Liver (tissue), 10 donors: ENCODE measurements at places on chromosomes 16 and 17.

DNA sequence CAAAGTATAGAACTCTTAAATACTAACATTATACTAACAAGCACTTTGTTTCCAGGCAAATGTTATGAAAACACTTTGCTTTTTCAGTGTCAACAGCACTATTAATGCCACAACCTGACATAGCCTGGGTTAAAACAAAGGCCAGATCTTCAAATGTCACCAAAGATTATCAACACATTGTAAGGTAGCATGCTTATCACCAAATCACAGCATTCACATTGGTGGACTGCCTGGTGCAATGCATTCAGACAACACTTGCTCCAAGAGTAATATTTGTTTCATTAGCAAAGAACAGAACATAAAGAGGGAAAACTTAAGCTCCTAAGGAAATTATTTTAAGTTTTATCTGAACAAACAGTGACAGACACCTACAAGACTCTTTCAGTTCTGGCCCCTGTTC is 1361.2 kb downstream of the CDH8 start:
- no peak for DNase-seq

DNA sequence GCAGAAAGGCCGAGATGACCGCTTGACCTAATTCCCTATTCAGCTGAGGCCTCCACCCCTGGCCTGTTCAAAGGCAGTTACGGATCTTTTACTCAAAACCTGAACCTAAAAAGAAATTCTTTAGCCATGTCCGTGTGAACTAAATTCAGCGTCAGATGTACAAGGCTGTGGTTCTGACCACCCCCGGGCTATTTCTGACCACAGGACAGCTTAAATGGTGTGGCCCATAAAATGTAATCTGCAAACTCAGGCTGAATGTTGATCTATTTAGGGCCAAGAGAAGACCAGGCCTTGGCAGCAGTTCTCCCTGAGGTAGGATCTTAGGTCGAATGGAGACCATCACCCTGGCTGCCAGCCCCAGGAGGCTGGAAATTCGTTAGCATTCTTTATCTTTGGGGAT is 485.5 kb downstream of the WWOX start:
- DNase-seq = no peak

DNA sequence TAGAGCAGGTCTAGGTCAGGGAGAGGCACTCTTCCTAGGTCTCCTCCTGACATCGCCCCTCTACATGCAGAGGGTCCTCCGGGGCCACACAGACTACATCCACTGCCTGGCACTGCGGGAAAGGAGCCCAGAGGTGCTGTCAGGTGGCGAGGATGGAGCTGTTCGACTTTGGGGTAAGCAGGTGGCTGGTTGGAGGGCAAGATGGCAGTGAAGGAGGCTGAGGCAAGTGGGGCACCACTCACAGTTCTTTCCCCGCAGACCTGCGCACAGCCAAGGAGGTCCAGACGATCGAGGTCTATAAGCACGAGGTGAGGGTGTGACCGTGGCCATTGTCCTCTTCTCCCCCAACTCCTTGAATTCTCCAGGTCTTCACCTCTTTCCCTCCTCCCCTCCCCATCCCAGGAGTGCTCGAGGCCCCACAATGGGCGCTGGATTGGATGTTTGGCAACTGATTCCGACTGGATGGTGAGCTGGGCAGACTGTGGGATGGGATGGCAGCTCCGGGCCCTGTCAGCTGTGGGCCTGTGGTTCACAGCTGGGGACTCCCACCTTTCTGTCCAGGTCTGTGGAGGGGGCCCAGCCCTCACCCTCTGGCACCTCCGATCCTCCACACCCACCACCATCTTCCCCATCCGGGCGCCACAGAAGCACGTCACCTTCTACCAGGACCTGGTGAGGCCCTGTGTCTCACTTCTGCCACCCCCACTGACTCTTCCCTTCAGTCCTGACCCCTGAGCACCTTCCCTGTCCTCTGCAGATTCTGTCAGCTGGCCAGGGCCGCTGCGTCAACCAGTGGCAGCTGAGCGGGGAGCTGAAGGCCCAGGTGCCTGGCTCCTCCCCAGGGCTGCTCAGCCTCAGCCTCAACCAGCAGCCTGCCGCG is 3.0 kb downstream of the THOC6 start:
- no peak for DNase-seq

DNA sequence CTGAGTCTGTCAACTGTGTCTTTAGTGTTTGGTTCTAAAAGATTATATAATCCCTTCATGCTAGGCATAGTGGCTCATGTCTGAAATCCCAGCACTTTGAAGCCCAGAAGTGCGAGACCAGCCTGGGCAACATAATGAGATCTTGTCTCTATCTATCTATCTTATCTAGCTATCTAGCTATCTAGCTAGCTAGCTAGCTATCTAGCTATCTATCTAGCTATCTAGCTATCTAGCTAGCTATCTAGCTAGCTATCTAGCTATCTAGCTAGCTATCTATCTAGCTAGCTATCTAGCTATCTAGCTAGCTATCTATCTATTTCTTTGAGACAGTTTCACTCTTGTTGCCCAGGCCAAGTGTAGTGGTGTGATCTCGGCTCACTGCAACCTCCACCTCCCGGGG is 43.8 kb downstream of the SPAG9 start:
- no peak for DNase-seq

- DNase-seq = no peak
These were observed 966 bp downstream of the MIEN1 start for GRCh38 chr17:39729280-39729851.

DNA sequence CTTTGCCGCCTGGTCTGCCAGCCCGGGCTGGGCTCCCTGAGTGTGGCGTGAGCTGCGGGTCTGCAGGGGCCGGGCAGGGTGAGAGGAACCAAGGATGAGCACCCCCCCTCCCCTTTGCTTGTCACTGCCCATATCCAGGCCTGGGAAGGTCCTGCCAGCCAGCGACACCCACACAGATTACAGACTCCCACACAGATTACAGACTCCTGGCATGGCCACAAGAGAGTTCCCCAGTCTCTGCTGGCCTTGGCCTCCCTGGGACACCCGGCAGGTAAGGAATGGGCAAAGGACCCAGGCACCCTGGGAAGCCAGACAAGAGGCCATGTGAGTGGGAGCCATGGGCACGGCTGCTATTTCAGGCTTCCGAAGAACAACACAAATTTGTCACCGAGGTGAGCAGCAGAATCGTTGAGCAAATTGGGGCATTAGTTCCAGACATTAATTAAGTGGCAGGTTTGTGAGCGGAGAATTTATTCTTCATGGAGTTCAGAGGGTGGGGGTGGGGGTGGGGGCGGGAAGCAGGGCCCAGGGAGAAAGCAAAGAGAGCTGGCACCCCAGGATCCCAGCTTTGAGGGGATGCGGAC is 41.4 kb downstream of the SRCIN1 start:
- DNase-seq = no peak

DNA sequence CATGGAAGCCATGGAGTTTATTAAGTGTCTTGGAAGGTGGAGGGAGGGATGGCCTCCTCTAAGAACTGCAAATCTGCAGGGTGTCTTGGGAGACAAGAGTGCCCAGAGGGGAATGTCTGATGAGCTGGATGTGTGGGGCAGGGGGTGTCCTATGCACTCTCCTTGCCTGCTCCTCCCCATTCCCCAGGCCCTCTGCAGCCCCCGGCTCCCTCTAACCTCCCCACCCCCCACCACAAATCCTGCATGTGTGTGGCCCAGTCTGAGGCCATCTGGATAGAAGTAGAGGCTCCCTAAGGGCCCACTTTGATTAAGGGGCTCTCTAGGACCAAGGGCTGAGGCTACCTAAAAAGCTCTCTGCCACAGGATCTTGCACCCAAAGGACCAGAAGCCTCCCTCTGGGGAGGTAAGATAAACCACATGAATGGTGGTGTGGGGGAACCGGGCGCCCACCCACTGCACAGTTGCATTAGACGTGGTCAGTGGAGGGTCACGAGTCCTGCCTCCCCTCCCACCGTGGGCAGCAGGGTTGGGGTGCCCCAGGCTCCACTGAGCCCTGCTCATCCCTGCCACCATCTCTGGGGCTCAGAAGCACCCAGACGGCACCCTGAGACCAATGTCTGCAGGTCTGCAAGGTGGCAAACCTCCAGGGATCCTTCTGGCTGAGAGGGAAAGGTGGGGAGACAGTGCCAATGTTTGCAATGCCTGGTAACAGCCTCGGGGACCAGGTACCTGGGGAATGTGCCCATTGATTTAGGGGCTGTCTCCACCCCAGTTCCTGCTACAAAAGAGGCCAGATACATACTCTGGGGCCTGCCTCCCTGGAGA is 618 bp downstream of the AANAT start:
- DNase-seq = no peak

DNA sequence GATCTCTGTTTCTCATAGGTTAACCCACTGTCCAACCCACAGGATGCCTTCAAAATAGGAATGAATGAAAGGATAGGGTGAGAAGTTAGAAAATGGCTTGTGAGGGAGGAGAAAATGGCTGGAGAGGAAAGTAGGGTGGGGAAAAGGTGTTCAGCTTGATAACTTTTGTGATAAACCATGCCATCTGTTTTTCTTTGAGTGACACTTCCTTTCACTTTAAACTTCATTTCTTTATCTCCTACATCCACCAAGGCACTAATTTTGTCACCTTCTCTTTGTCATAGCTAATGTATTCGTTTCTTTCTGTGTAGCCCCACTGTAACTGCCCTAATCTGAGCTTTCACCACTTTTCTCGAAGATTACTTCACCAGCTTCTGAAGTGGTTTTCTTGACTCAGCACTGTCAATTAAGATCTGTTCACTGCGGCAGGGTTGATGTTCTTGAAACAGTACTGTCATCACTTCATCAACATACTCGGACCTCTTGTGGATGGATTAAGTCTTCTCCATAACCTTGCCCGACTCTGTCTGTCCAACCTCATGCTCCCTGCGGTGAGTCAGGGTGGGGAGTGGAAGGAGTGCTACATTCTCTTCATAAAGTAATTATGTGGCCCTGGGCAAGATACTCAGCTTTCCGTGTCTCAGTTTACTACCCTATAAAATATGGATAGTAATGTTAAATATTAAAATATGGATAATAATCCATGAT is 5.5 kb upstream of the KRT10 start:
- DNase-seq = no peak

GRCh38 chr16:30349675-30350074 is 5.4 kb downstream of the CD2BP2 start:
- no peak for DNase-seq

GRCh38 chr16:25012525-25012991 is 2.6 kb downstream of the ARHGAP17 start:
- no peak for DNase-seq

GRCh38 chr16:9761870-9762269 is 420.4 kb downstream of the GRIN2A start:
- no peak for DNase-seq

GRCh38 chr17:61376931-61377838 is 22.5 kb upstream of the TBX2 start:
- no peak for DNase-seq

- DNase-seq = no peak
These were observed 35.1 kb upstream of the IL34 start for GRCh38 chr16:70611224-70611598.

- no peak for DNase-seq
These were observed 242.1 kb downstream of the MSI2 start for GRCh38 chr17:57498443-57498842.

DNA sequence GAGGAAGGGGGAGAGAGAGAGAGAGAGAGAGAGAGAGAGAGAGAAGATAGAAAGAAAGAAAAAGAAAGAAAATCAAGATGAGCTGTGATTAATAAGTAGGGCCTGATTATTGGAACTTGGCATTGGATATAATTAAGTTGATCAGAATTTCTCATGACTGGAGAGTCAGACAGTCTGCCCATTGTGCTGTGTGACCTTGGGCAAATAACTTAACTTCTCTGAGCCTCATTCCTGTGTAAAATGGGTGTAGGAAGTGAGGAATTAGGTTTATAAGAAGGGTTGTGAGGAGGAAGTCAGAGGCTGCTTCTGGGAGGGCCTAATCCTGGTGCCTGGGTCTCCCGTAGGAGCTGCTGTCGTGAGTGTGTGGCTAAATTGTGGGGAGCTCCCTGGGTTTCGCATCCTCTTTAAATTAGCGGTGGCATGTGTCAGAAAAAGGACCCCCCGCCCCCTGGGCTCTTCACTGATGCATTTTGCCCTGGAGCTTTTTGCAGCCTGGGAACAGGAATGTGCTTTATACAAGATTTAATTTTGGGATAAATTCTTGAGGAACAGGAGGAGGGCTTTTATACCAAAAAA is 76.0 kb downstream of the CMIP start:
- DNase-seq = no peak

GRCh38 chr17:35082073-35082657 is 18.7 kb upstream of the RFFL start:
- no peak for DNase-seq
